Foreskin fibroblast (primary cell): ENCODE measurements at places on chromosomes 4 and X.

GRCh38 chrX:118468122-118468521 lies 27.5 kb upstream of the DOCK11 start:
- DNase-seq = no peak

DNA sequence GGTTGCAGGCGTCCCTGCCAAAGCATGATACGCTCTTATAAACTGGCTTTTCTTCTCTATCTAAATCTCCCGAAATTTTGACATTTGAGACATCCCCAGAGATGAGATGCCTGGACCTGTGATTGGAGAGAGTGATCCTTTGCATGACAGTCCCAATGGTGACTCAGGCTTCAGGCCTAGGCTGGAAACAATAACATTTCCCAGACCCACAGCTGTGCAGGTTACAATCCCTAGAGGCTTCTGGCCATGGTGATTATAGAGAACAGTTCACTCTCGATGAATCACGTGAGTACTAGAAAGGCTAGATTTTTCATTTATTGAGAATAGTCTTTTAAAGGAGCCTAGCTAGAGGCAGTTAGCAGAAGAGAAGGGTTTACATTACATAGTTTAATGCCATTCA lies 75.9 kb downstream of the SPATA18 start:
- DNase-seq = peak; percentile 61

DNA sequence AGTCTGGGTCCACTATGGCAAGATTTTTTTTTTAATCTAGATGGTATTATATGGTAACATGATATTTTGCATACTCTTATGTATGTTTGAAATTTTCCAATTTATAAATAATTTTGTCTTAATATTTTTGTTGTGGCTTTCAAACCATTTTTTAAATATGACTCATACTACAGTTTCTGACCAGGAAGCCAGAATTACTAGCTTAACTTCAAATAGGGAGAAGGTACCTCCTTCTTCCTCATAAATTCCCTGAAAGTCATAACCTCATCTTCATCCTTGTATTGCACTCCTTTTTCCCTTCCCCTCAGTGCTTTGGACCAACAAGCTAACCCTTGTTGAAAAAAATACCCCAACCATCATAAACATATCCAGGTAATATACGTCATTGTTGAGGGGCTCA lies 21.6 kb downstream of the ARAP2 start:
- DNase-seq = no peak

GRCh38 chrX:112941209-112941837 lies 100.7 kb upstream of the AMOT start:
- DNase-seq = no peak

DNA sequence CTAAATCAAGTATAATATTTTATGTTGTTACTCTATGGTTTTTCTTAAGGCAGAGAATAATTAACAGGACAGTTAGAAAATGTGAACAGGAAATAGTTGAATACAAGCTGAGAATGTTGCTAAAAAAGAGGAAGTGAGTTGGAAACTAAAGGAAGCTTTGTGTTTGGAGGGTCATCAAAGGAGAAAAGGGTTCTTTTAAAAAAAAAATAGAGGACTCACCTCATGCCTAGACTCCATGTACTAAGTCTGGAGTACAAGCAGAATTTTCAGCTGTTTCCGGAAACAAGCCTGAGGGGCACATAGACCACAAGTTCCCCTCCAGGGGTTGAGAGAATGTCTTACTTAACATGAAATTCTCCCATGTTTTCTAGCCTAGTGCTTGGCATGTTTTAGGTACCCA lies 20.1 kb upstream of the MAP7D3 start:
- DNase-seq = no peak

DNA sequence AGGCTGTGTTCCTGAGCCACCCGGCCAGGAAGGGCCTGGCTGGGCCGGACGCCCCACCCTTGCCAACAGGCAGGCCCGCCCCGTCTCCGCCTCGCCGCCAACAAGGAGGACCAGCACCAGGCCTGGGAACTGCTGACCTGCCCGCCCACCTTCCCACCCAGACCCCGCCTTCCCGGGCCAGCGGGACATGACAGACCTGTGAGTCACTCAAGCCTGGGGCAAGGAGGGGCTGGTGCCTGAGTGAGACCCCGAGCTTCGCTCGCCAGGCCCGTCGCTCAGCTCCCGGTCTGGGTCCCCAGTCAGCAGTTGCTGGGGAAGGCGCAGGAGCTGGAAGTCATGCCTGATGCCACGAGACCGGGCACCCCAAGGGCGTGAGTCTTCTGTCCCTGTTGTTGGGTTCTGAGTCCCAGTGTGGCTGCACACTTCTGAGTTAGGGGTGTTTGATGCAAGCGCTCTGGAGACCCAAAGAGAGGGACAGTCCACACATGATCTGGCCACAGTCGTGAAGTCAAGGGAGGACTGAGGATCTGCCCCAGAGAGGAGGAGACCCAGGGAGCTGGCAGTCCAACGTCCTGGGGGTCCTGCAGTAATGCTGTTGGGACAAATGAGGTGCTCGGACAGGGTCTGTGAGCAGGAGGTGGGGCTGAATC lies at the start of gene DNASE1L1:
Gene DNASE1L1, minus strand, starts transcription at position 33 of the 650 bp plus-strand sequence. CDS start 3,686 bp downstream, outside the sequence.
- DNase-seq = peak; percentile 92

- DNase-seq = no peak
Measured at GRCh38 chr4:1695913-1696312, 11.8 kb upstream of the FAM53A start.

GRCh38 chrX:93649381-93649780 lies 24.0 kb downstream of the NAP1L3 start:
- DNase-seq = no peak

GRCh38 chr4:158523990-158524535 lies 2.4 kb downstream of the RXFP1 start:
- DNase-seq = no peak

DNA sequence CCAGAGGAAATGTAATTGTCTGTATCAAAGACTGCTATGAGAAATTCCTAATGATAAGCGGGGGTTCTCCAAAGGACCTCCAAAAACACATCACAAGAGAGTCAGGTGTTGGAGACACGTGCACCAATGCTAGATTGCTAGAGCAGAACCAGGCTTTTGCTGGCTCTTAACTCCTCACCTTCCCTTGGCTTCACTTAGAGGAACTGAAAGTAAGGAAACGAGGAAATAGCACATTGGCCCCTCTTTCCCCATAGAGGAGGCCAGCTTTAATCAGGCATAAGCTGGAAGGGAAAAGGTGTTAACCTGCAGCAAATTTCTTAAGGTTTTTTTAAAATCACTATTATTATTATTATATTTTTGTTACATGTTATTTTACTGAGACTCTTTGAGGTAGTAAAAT lies 13.6 kb downstream of the OTC start:
- no peak for DNase-seq

GRCh38 chrX:118855681-118856310 lies 32.2 kb downstream of the ZCCHC12 start:
- no peak for DNase-seq

DNA sequence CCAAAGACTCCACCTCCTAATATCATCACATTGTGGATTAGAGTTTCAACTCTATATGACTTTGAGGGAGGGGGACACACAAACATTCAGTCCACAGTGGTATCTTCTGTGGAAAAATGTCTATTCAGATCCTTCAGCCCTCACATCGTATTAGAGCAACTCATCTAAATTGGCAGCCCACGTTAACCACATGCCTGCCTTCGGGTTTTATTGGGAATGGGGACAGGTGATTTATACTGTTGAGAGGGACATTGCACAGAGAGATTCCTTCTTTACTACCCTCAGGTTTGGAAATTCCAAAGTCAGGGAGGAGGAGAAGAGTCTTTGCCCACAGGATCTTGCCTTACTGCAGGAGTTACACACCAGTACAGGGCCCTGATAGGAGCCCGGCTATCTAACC lies 372.5 kb downstream of the AFF2 start:
- no peak for DNase-seq

DNA sequence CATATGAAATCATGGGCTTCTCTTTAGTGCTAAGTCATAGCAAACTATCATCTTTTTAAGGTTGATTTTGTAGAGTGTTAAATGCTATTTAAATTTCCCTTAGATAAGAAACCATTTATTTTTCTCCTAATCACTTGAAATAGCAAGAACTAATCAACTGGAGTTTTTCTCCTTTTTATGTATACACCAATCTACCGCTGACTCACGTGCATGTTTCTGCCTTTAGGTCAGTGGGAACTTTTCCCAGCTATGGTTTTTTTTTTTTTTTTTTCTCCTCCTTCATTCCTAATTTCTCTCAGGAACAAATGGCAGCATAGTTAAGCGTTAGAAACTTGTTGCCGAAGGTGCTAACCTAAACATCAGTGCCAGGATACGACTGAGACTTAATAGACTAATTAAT lies 176.4 kb downstream of the BMPR1B start:
- DNase-seq = peak; percentile 34

GRCh38 chr4:22170353-22170752 lies 221.8 kb upstream of the KCNIP4 start:
- DNase-seq = peak; percentile 64

- DNase-seq = no peak
Measured at GRCh38 chr4:15792974-15793373, 14.8 kb downstream of the CD38 start.

DNA sequence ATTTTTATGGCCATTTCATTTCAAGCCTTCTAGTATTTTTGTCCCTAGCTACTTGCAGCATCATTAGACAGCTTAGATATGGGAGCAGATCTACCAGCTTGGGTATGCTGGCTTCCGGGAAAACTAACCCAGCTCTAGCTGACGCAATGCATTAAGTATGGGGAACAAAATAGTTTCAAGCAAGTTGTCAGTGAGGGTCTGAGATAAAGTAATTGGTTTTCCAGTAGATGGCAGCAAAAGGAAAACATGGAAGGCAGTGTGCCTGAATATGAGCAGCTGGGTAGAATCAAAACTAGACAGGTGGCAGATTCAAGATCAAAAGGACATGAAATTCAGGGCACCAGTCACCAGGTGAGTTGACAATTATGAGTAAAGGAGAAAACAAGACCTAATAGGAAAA lies 340.9 kb upstream of the CTSO start:
- DNase-seq = peak; percentile 83

- DNase-seq = no peak
Measured at GRCh38 chrX:37364666-37365065, 15.5 kb downstream of the PRRG1 start.

GRCh38 chr4:176676901-176677300 lies 115.8 kb downstream of the VEGFC start:
- no peak for DNase-seq

- no peak for DNase-seq
Measured at GRCh38 chrX:151712253-151712652, 3.6 kb upstream of the FATE1 start.

- DNase-seq = no peak
Measured at GRCh38 chr4:176758731-176759130, 34.0 kb downstream of the VEGFC start.

GRCh38 chrX:7987160-7988012 lies 60.2 kb upstream of the PNPLA4 start:
- DNase-seq = peak; percentile 67

- DNase-seq = peak; percentile 41
Measured at GRCh38 chr4:74039315-74039763, 850 bp upstream of the CXCL3 start.

DNA sequence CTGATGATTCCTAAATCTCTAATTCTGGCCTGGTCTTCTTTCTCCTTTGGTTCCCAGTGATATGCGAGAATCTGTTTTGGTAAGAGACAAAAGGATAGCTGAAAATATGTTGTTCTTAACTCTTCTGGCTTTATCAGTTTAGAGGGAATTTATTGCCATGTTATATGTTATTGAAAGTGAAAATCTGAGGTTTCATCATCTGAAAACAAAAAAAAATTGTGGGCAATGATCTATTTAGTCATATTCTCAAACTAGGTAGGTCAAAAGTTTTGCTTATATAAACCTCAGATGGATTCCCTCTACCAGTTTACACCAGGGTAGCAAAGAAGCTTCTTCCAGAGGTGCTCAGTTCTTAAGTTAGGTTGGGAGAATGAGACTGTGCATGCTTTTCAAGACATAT lies 103.6 kb downstream of the ITM2A start:
- no peak for DNase-seq

GRCh38 chr4:54712206-54712605 lies 54.4 kb downstream of the KIT start:
- no peak for DNase-seq

DNA sequence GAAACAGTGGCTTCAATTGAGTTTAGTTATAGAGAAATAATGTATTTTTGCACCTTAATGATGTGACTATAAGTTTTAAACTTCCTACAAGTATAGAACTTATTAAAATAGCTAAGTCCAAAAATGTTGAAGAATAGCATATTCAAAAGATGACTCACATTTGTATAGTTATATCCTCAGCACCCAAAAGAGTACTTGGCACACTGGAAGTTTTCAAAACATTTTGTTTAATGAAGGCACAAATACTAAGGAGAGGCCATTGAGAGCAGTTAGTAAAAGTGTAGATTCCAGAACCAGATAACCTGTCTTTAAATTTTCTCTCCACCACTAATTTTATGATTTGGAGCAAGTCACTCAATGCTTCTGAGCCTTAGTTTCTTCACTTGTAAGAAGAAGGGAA lies 226.9 kb upstream of the MID1 start:
- DNase-seq = no peak

GRCh38 chr4:7110546-7110945 lies 42.7 kb upstream of the GRPEL1 start:
- no peak for DNase-seq

DNA sequence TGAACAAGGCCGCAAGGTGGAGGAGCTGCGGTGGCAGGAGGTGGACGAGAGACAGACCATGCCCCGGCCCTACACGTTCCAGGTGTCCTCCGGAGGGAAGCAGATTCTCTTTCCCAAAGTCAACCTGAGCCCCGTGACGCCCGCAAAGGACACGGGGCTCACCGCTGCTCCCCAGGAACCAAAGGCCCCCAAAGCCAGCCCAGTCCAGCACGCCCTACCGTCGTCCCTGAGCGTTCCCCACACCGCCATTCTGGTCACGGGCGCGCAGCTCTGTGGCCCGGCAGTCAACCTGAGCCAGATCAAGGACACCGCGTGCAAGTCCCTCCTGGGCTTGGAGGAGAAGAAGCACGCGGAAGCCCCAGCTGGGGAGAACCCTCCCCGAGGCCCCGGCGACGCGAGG lies 72.2 kb downstream of the AASDH start:
- no peak for DNase-seq

GRCh38 chr4:132530861-132531260 lies 618.2 kb upstream of the PCDH10 start:
- DNase-seq = no peak

GRCh38 chr4:14254926-14255325 lies 627.4 kb upstream of the BOD1L1 start:
- no peak for DNase-seq

DNA sequence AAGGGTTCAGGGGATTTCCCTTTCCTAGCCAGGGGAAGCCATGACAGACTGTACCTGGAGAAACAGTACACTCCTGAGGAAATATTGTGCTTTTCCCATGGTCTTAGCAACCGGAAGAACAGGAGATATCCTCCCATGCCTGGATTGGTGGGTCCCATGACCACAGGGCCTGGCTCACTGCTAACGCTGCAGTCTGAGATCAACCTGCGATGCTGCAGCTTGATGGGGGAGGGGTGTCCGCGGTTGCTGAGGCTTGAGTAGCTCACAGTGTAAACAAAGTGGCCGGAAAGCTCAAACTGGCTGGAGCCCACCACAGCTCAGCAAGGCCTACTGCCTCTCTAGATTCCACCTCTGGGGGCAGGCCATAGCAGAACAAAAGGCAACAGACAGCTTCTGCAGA lies 819.5 kb downstream of the TECRL start:
- DNase-seq = no peak
